Skin of body (tissue), 3 donors: ENCODE measurements at places on chromosomes 5 and 9. TPM values are rescaled to one million over a fixed set of nuclear protein-coding genes. Genes with fewer than 3 reads are reported as not detected.

Gene OR1J2
- total RNA-seq = not detected

Gene PCDHGB1
- 2.6 TPM for total RNA-seq

Gene SARDH
- 2.6 TPM for total RNA-seq

Gene EGFL7
- total RNA-seq = 29.0 TPM

DNA sequence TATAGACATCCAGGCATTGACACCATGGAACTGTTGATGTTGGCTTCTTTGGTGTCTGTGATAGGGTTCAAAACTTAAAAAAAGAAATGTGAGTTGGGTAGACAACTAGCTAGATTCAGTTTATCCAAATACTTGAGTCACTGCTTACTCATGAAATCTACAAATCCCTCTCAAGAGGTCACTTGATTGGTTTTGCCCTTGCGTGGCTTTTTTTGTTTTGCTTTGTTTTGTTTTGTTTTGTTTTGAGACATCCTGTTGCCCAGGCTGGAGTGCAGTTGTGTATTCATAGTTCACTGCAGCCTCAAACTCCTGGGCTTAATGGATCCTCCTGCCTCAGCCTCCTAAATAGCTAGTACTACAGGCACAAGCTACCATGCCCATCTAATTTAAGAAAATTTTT is 10.5 kb upstream of the ENTREP1 start:
- DNase-seq = no peak

GRCh38 chr5:31221001-31221400 is 27.5 kb downstream of the CDH6 start:
- DNase-seq = no peak

GRCh38 chr5:51156838-51157237 is 226.4 kb upstream of the ISL1 start:
- DNase-seq = no peak

DNA sequence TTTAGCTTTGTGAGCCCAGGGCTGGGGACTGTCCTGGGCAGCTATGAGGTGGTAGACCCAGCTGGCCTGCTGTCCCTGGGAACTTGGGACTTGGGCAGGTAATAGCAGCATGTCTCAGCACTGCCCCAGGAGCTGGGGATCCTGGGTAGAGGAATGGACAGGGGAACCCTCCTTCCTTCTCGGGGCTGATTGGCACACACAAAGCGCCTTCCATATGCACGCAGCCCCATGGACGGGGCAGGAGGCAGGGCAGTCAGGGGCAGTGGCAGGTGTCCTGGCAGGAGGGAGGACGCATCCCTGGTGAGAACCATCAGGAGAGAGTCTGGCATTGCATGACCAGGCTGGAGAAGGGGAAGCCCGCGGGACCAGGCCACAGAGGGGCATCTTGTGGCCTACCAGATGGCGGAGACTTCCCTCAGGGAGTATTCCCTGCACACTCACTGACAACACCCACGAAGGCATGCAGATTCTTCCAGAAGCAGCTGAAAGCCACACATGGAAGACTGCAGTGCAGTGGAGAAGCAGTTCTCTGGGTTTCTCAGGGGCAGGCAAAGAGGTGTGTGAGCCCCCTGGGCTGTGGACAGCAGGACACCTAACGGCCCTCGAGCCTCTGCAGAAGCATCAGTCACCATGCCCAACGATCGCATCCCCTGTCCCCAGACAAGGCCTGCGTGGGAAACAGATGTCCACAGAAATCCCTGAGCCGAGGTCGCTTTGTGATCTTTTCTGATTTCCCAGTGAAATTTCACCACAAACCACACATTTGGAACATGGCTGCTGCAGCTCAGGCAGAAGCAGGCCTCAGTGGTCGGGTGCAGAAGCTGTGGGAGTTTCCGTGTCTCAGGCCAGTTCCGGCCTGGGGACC is 7.0 kb upstream of the NKD2 start:
- no peak for DNase-seq

GRCh38 chr9:128150594-128151308 is 1.5 kb downstream of the LCN2 start:
- DNase-seq = no peak

DNA sequence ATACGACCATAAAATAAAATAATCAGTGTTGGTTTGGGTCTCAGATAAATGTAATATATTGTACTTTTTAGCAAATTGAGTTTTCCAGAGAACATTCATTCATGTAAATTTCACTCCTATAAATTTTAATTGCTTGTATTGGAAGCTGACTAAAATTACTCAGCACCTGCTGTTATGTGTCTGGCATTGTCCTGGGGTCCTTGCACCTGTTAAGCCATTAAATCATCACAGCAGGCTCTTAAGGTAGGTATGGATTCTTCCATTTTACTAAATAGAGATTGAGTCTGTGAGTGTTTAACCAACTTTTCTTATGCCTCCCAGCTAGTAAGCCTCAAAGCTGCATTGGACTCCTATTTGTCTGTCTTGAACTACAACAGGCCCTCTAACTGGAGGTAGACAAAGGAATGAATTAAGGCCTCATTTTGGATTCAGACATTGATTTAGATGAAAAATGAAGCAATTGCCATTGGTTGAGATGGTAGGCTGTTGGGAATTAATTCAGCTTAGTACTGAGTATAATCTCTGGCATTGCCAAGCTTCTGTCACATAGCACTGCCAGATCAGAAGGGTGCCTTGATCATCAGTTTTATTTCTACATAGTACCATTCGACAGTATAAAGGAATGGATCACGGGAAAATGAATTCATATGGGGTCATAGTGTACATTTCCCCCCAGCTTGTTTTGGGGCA is 78.9 kb downstream of the PARP8 start:
- no peak for DNase-seq
